ENCODE measurements at places on chromosomes 2 and 18. TPM values are rescaled to one million over a fixed set of nuclear protein-coding genes. Genes with fewer than 3 reads are reported as not detected.

SERPINB12 gene
- total RNA-seq, result not detected

PRADC1 gene
- total RNA-seq, result 8.9 TPM

TNS1 gene
- 6.0 TPM for total RNA-seq

HOXD3 gene
- total RNA-seq, result not detected

ACMSD gene
- not detected for total RNA-seq

PTPN2 gene
- total RNA-seq, result 77.2 TPM

RGPD3 gene
- total RNA-seq, result not detected

SLC23A3 gene
- 7.1 TPM for total RNA-seq

RETREG2 gene
- 84.4 TPM for total RNA-seq

SLC38A11 gene
- total RNA-seq, result not detected

Measured in PC-9 (cell line).